ENCODE measurements at places on chromosomes 2 and 18.

DNA sequence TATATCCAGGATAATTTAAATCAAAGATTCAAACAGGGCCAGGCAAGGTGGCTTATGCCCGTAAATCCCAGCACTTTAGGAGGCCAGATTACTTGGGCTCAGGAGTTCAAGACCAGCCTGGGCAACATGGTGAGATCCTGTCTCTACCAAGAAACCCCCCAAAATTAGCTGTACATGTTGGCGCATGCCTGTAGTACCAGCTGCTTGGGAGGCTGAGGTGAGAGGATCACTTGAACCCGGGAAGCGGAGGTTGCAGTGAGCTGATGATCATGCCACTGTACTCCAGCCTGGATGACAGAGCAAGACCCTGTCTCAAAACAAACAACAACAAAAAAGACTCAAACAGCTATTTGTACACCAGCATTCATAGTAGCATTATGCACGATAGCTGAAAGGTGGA lies 9.2 kb downstream of the RAB10 start:
- DNase-seq, result no peak

DNA sequence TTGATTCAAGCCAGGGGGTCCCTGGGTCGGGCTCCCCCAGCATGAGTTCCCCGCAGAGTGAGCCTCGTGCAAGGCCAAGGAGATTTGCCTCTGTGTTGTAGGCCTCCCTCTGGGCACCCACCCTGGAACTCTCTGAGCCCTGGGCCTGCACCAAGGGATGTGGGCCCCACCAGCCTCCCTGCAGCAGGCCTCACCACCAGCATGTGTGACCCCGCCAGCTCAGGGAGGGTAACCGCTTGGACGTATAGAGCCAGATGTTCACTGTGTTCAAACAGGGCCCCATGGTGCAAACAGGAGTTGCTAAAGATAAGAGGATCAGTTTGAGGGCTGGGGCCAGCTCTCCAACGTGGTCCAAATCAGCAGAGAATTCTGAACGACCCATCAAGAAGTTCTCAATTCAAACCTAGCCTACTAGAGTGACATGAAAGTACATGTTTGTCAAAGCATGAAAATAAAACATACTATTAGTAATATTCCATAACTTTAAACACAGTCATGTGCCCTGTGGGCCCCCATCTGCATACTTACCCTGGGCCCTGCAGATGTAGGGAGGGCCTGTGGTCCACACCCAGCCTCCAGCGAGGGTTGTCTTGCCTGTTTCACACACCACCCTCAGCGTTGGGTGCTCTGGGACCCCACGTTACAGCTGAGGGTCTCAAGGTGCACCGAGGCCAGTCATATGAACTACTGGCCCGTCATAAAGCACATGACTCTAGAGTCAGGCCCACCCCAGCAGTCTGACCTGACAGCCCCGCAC lies 5.5 kb upstream of the TUBB6 start:
- no peak for DNase-seq

- DNase-seq, result no peak
Observed at GRCh38 chr18:23154823-23155500, 19.7 kb downstream of the CABLES1 start.

DNA sequence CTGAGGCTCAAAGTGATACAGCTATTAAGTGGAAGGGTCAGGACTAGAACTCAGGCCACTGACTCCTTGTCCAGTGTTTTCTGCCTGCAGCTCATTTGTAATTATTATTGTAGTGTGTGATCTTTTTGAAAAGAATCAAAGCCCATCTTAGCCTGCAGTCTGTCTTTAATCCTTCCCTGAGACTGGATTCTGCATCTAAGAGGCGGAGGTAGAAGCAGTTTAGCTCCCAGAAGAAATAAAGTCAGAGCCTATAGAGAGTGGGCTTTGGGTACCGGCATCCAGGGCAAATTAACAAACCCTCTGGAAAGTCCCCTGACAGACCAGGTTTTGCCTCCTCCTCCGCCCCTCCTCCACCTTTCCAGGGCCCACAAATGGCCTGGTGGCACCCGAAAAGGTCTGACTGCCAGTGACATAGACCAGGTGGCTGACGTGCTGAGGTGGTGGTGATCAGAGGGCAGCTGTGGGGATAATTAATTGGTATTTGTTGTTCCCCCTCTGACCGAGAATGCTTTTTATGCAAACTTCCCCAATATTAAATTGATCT lies 2.2 kb upstream of the RAX start:
- no peak for DNase-seq

DNA sequence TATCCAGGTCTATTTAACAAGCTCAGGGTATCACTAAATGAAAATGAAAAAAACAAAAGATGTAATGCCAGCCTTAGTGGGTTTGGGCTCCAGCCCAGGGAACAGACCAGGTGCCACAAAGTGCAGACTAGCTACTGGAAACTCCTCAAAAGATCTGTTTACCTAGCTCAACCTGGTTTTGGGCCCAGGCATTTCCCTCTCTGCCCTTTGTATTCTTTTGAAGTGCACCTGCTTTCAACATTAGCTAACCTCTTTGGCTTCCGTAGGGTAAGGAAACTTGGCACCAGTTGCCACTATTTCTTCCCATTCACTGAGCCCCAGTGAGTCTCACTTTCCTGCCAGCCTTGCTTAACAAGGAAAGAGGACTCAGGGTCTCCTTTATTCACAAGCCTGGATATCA lies 123.6 kb upstream of the CDCA7 start:
- peak; percentile 22 for DNase-seq

GRCh38 chr2:238489896-238490295 lies 63.2 kb downstream of the ASB1 start:
- no peak for DNase-seq

GRCh38 chr2:190867212-190867611 lies 13.4 kb upstream of the GLS start:
- no peak for DNase-seq

DNA sequence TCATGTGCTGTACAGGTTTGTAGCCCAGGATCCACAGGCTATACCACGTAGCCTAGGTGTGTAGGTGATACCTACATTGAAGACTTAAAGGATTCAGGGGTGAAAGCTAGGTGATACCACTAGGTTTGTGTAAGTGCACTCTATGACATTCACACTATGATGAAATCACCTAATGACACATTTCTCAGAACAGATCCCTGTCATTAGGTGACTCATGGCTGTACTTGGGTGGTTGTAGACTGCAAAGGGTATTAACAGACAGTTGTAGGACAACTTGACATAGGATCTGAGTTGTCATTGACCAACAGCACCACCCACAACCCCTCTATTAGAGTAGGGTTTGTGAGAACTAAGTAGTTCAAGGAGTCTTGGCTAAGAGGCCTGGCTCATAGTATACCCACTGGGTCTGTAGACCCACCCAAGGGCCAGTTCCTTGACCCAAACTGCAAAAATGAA lies 27.7 kb upstream of the SMCHD1 start:
- no peak for DNase-seq

DNA sequence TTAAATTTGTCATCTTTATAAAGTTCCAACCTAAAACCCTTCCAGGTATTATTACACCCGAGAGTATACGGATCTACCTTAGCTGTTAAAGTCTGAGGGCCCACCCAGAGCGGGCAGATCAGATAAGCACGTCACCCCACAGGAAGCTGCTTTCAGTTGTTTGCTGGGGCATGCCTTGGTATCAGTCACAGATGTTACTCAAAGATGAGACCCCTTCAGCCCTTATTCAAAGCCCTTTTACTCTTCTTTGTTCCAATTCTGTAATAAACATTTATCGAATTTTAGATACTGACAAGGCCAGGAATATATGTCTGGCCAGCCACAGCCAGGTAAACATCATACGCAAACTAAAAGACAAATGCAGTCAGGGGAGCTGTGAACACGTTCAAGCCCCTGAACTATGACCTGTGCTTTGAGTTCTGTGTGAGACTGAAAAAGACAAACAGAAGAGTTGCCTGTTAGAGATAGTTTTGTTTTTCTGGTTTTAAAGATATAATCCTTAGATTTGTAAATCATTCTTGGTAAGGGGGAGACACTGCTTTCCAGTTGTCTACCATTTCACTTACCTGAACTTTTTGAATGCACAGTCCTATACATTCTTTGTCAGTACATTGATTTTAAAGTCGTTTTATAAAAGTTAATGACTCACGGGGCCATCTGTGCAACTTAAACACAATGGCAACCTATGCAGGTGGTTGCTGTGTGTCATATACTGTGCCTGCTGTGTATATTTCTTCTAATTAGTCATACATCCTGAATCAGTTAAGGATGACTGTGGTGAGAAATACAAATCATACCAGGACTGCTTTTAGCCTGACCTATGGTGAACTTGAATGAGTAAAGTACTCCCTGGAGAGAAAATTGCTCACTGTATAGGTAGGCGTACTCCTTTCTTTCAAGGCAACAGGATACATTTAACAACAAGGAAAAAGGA lies 100.5 kb upstream of the ITPRID2 start:
- DNase-seq, result peak; percentile 22

DNA sequence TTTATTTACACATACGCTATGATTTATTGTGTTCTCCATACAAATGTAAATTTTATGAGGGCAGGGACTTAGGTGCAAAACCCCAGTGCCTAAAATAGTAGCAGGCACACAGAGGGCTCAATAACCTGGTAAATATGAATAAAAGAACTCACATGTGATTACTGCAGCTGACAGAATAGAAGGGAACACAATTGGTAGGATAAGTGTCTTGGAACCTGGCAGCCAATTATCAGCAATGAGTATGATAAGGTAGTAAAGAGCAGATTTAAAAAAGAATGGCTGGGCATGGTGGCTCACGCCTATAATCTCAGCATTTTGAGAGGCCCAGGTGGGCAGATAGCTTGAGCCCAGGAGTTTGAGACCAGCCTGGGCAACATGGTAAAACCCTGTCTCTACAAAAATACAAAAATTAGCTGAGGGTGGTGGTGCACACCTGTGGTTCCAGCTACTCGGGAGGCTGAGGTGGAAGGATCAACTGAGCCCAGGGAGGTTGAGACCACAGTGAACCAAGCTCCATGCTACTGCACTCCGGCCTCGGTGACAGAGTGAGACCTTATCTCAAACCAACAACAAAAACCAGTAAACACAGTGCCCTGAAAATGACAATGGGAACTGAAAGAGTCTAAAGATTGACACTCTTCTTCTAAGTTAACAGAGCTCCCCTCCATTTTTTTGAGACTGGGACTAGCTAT lies 9.9 kb downstream of the SNRPG start:
- DNase-seq, result no peak

GRCh38 chr2:205811387-205811786 lies 129.1 kb downstream of the NRP2 start:
- DNase-seq, result no peak

GRCh38 chr2:176490061-176490861 lies 221.0 kb downstream of the MTX2 start:
- DNase-seq, result no peak

- DNase-seq, result no peak
Observed at GRCh38 chr2:30323499-30323898, 92.2 kb downstream of the LBH start.

DNA sequence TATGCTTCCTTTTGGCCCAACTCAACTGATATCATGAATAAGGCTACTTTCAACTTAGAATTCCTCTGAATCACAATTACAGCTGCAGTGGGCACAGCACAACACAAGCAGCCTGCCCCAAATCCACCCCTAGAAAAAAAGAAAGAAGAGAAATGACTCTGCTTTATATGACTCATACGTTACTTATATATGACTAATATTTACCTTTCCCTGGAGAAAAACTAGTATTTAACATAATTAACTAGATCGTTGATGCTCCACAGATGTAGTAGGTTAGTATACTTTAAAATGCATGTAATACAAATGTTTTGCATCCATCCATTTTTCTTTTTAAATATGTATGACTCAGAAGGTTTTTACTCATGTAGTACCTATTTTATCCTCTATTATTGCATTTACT lies 133.3 kb upstream of the UNC80 start:
- no peak for DNase-seq

GRCh38 chr2:60554074-60554645 lies 706 bp upstream of the BCL11A start:
- DNase-seq, result no peak

DNA sequence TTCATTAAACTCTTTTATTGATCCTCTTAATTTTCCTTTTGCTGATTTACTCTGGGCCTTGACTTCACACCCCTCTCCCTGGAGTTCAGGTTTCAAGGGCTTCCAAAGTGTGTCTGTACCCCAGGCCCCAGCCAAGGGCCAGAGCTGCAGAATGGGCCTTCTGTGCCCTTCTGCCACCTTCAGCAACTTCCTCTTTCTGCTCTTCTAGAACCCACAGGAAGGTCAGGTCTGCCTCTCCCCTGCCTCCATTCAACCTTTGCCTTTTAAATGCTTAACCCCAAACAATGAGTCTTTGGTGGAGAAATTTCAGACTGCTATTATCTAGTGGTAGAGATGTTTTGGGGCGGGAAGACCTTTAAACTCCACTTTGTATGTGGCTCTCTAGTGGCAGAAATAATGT lies 63.1 kb downstream of the TSN start:
- DNase-seq, result no peak

DNA sequence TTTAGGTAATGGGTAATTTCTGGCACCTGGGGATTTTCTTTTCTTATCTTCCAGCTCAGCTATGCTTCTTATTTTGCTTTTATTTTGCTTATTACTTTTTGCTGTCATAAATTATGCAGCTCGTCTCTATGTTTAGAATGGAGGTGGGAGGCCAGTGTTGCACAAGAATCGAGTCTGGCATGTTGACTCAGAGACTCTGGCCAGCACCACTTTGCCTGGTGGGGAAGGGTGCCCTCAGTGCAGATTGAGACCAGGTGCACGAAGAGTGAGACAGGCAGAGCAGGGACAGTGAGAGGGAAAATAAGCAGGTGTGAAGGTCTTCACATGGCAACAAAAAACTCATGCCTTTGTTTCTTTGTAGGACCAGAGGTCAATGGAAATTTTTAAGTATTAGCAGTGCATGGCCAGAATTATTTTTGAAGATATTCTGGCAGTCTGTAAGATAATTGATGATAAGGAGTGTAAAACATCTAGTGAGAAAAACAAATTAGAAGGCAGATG lies 59.2 kb upstream of the SLC5A7 start:
- no peak for DNase-seq

DNA sequence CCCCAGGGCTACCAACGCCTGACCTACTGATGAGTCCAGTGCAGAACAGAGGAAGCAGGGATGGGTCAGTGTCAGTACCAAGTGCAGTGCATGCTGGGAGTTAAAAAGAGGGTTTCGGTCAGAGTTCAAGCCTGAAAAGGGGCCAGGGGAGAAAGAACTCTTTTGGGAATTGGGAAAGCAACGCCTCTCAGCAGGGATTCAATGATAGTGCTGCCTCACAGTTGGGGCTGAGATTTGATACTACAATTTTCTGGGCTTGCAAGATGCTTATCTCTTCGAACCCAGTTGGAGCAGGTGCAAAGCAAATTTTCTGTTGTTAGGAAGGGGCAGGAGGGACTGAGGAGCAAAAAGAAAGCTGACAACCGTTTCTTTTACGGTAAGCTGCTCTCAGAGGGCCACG lies 82.6 kb downstream of the CERKL start:
- DNase-seq, result peak; percentile 84

DNA sequence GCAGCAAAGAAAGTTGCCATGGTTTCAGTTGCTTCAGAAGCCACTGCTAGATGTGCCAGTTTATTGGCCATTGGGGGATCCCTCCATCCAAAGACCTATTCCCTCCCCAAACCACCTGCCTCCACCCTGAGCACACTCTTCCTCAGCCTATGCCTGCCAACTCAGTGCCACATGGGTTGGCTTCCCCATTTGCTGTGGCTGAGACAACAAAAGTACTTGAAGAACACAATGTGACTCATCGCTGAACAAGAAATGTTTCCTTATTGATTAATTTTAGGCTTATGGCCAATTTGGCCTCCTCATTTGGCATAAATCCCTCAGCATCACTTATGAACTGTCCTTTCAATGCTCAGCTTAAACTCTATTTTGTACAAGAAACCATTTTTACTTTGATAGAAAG lies 215.9 kb downstream of the TMEM247 start:
- no peak for DNase-seq

All from NCI-H748 treated with DMSO at 0.1 percent for 48 hours (cell line).